Ascending aorta (tissue), 2 donors: ENCODE measurements at places on chromosomes 6 and 20. TPM values are rescaled to one million over a fixed set of nuclear protein-coding genes. Genes with fewer than 3 reads are reported as not detected.

Gene OTOR
- not detected for total RNA-seq

DNA sequence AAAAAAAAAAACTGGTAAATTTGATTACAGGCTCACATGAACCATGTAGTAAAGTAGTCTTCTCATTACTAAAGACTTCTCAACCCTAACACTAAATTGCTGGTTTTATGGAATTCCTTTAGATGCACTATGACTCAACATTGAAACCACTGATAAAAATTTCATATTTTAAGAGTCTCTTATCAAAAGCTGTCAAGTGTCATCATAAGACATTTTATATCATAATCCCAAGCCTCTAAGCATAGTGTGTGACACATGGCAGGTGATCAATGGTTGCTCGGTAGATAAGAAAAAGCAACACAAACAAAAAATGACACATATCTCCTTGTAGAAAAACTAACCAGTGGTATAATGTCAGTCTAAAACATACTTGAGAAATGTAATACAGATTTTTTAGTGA is 258.4 kb downstream of the RNGTT start:
- no peak for DNase-seq

DNA sequence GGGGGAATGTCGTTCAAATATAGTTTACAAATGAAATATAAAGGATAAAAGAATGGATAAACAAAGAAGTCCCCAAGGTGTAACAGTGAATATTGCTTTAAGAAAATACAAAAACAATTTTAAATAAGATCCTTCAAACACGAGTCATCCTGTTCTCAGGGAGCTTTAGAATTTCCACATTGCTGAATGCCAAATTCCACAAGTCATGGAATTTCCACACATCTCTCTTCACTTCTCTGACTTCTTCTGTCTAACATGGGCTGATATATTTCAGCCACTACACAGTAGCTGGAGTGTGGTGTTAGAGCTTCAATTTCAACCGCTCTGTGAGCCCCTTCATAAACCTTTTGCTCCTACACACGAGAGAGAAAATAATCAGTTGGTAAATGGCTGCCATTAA is 28.0 kb downstream of the IL22RA2 start:
- no peak for DNase-seq

GRCh38 chr6:501891-502601 is 110.5 kb downstream of the IRF4 start:
- DNase-seq: no peak

DNA sequence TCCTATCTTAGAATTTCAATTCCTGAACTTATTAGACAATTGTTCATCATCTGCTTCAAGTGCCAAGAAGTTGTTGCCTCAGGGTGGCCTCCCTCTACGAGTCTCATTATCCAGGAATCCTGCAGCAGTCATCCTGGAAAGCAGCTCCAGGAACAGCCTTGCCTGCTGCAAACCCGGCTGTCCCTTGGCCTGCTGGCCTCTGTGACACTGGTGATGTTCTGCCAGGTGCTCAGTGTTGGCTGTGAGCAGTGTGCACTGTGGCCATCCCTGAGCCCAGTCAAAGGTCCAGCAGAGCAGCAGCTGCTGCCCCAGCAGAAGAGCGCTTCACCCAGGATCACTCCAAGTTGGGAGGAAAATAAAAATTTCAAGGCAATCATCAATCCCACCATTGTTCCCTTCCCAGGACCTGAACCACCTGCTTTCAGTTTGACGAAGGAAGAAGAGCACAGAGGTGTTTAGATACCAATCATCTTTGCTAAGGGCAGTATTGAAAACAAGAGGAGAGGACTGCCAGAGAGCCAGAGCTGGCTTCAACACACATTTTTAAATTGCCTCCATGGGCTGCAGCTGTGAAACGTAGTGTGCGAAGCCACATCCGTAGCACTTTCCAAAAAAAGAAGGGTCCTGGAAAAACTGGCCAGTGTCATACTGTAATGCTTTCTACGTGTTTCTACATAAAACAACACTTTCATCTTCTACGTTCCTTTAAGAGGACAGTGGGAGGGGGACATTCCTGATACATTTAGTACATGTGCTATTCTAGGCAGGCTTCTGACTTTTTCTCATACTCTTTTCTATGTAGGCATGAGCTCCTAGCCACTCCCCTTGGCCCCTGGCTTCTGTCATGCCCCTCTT is 7.2 kb upstream of the FAM50B start:
- DNase-seq: no peak

GRCh38 chr6:26250698-26251044 is 114.3 kb upstream of the BTN3A2 start:
- no peak for DNase-seq

GRCh38 chr20:56223352-56223751 is 25.2 kb upstream of the MC3R start:
- DNase-seq: no peak

DNA sequence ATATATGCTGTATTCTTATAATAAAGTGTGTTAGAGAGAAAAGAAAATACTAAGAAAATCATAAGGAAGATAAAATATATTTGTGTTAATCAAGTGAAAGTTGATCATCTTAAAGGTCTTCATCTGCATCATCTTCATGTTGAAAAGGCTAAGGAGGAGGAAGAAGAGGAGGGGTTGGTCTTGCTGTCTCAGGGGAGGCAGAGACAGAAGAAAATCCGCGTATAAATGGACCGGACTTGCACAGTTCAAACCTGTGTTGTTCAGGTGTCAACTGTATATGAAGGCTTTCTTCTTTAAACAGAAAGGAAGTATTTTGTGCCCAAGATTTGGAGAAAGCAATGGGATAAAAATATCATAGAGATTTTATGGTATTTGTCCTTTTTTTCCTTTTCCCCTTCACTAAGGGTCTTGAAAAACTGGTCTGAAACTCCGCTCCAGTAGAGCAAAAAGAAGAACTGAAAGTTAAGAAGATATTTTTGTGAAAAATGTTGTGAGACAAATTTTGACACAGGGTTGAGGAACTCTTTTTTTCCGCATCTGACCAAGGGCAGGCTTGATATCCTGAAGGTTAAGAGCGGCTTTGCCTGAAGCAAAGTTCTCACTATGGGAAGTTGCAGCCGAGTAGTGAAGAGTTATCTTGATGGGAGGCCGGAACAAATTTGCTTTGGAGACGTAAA is 350.7 kb downstream of the LAMA2 start:
- no peak for DNase-seq
